Cortex of kidney (tissue), 1 donor: ENCODE measurements at places on chromosomes 16 and 17.

DNA sequence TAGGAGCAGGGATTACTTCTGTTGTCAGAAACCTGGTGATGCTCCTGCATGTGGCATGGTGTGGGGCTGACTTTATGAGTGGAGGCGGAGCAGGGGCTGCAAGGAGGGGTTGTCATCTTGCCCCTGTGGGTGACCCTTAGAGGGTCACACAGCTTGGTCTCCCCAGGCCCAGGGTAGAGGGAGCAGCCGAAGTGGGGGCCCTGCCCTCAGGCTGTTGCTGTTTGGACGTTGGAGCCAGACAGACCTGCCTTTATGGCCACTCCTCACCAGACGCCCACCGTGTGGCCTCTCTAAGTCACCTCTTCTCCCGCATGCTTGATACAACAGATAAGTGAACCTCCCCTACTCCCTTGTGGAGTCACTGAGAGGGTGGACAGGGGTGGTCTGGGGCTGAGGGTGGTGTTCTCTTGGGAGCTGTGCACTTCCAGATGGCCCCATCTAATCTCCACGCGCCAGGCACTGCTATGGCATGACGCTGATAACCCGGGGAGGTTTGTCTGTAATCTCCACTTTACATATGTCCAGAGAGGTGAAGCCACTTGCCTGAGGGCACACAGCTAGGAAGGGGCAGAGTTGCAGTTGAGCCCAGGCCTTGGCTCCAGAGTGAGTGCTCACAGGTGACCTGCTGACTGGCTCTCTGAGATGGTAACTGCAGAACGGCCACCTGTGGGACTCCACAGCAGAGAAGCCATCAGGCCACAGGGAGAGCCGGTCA is 10.0 kb downstream of the MAP2K3 start:
- DNase-seq, result no peak

DNA sequence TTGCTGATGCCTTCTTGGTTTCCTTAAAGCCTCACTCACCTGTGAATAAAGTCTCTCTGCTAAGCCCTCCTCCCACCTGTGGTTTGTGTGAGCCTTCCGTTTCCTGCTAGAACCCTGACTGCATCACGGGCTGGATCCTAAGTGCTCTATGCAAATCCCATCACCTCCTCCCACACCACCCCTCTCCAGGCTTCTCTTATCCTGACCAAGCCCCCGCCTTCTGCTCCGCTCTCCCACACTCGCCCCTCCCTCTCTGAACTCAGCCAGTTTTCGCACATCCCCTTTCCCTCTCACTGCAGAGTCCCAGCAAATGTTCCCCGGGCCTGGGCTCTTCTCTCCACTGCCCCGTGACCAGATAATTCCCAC is 51.8 kb downstream of the PIMREG start:
- no peak for DNase-seq

DNA sequence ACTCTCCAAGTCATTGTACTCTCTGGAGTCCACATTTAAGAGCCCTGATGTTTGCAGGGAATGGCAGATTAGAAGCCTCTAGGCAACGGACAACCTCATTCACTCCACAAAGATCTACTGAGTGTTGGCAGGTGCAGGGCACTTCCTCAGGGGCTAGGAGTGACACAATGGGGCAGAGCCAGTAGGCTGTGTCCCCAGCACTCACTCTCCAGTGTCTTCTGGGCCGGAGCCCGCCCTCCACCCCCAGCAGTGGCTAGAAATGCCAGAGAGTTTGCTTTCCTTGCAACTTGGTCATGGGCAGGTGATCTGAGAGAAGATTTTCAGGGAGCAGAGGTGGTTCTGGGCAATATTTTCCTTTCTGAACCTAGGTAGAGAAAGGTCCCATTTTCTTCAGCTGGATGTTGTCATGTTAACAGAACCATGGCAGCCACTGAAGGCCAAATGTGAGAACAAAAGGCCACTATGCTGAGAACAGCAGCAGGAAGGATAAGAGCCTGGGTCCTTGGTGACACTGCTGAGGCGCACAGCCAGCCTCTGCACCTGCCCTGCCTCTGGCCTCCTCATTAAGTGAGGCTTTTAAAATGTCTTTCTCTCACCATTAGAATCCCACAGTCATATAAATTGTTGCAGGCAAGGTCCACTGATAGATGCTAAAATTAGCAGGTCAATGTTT is 96.2 kb downstream of the USP31 start:
- no peak for DNase-seq

DNA sequence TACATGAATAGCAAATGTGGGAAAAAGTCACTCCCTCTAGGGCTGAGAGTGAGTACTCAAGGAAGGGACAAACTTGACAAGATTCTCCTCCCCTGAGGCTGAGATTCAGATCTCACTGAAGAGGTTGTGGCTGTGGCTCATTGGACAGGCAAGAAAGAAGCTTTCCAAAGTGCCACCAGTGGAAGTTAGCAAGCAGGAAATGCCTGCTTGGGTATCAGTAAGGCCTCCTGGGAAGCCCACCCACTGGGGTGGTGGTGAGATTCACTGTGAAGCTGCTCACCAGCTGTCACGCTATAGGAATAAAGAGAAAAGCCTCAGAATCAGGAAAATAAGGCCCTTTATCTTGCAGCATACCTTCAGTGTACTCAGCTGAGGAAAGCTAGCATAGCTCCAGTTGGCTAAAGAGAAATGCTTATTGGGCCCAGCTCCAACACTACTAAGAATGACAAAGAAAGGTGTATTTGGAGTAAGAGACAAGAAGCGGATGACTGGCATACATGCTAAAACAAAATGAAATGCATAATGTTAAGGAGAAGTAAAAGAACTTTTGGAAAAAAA is 274.4 kb upstream of the TOM1L1 start:
- no peak for DNase-seq

DNA sequence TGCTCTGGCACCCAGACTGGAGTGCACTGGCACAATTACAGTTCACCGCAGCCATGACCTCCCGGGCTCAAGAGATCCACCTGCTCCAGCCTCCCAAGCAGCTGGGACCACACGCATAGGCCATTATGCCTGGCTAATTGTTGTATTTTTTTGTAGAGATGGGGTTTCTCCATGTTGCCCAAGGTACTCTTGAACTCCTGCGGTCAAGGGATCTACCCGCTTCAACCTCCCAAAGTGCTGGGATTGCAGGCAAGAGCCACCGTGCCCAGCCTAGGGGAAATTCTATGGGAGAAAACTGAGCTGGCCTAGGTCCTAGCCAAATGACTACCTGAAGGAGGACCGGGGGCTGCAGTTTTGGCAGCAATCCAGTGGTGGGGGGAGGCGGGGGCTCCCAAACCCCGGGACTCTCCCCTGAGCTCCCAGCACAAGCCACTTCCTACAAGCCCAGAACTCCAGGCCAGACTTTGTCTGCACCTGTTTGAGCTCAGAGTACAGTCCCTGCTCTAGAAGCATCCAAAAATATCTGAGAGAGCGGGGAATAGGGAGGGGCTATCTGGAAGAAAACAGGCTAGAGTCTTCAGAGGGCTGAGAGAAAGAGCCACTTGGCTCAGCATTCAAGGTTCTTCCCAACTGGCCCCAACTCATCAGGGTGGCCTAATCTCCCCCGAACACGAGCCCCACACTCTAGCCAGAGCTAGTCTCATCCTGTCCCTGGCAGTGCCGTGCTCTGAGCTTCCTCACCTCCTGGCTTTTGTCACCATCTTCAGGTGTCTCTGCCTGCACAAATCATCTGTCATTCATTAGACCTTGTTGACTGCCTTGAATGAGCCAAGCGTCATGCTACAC is 9.1 kb downstream of the SRL start:
- DNase-seq, result no peak

DNA sequence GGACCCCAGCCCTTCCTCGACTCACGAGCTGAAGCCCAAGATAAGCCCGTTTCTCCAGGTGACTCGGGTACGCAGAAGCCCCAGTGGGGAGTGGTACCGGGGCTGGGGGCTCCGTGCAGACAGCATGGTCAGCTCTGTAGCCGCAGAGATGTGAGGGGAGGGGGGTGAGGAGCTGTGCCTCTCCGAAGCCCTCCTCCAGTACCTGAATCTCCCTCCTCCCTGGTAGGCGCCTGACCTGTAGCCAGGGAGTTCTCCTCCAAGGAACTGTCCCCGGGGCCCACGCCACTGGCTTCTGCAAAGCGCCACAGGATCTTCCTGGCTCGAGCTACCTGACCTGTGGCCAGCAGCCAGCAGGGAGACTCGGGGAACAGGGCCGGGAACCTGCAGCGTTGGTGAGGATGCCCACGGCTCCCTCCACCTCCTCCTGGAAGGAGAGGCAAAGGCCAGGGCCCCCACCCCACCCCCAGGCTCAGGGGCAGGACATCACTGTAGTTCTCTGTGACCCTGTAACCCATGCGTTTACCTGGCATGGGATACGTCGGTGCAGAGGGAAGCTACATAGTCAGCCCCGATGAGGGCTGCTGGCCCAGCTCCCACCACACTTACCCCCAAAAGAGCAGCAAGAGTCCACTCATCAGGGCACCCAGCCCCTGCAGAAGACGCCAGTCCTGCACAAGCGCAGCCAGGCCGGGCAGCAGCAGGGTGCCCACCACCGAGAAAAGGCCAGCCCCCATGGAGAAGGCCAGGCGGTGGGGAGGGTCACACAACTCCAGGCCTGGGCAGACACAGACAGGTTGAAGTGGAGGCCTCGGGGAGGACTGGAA is 1.7 kb downstream of the SLC22A31 start:
- DNase-seq, result no peak

GRCh38 chr17:44113868-44114840 is 9.3 kb downstream of the HDAC5 start:
- DNase-seq, result no peak

- no peak for DNase-seq
These were observed 412.1 kb downstream of the NPIPA7 start for GRCh38 chr16:16791051-16791450.

DNA sequence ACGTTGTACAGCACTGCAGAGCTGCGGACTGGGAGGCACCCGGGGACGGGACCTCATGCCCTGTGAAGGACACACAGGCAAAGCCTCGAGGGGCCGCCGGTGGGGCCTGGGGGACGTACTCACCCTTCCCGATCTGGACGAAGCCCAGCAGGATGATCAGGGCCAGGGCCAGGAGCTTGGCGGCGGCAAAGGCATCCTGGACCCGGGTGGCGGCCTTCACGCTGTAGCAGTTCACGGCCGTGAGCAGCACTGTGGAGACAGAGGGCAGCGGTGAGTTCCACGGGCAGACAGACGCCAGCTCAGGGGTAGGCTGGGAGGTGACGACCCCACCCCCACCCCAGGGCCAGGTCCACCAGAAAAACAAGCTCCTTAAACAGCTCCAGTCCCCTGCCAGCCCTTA is 17.7 kb downstream of the SLC7A5 start:
- DNase-seq, result no peak

GRCh38 chr16:35686595-35686994 is 2227.2 kb downstream of the TP53TG3F start:
- DNase-seq, result no peak

DNA sequence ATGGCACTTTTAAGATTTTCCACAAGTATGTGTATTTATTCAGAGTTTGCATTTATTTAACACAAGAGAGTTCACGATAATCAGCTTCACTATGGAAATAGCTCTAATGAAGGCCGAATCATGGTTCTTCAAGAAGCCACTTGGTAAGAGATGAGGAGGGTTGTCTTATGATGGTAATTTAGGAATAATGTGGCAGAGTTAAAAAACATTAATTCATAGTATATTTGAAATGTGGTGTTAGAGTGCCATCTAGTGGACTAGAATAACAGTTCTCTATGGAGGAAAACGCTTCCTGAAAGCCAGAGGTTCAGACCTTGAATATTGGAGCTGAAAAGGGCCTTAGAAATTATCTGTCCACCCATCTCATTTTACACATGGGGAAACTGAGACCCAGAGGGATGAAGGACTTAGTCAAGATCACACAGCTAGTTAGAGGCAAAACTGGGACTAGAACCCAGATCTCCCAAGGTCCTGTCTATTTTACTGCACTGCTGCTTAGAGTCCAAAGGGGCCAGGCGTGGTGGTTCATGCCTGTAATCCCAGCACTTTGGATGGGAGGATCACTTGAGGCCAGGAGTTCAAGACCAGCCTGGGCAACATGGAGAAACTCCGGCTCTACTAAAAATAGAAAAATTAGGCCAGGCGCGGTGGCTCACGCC is 33.8 kb upstream of the KPNB1 start:
- DNase-seq, result no peak

DNA sequence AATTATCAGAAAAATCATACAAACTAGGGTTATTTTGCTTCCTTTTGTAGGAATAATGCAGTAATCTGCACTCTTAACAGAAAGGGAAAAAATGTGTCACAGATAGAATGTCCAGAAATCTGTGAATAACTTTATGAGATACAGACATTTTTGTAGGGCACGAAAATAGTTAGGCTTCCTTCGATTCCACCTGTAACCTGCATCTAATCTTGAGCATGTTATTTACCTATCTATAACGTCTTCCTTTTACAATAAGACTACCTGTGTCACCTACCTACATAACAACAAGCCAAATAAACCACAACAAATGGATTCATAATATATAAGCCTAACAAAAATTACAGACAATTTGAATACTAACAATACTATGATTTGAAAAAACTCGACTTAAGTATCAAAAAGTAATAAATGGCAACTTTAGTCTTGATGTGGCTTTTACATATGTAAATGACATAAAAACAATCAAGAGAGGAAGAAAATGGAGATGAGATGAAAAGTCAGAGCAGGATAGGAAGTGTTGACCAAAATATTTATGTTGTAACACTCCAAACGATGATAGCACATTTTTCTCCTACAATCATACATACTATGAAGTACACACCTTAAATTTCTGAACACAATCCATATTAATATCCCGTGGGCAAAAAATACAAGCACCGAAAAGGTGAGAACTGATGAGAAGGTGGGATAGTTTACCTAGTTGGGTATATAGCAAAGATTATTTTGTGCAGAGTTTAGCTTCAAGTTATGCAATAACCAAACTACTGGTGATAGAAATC is 2.5 kb downstream of the STAT5B start:
- DNase-seq, result no peak

GRCh38 chr16:82609140-82609539 is 17.6 kb upstream of the CDH13 start:
- DNase-seq, result no peak

DNA sequence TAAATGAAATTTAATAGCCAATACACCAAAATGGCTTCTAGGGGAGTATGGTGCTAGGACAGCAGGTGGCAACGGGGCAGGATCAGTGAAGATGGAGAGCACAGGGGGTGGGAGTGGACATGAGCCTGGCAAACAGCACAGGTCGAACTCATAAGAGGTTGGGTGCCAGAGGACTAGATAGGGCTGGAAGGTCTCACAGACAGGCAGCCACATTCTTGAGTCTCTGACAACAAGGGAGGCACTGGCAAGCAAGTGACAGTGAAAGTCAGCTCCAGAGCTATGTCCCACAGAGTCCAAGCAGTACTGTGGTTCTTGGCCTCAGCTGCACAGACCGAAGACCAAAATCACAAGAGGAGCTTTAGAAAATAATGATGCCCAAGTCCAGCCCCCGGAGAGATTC is 61.2 kb downstream of the USP31 start:
- DNase-seq, result no peak

DNA sequence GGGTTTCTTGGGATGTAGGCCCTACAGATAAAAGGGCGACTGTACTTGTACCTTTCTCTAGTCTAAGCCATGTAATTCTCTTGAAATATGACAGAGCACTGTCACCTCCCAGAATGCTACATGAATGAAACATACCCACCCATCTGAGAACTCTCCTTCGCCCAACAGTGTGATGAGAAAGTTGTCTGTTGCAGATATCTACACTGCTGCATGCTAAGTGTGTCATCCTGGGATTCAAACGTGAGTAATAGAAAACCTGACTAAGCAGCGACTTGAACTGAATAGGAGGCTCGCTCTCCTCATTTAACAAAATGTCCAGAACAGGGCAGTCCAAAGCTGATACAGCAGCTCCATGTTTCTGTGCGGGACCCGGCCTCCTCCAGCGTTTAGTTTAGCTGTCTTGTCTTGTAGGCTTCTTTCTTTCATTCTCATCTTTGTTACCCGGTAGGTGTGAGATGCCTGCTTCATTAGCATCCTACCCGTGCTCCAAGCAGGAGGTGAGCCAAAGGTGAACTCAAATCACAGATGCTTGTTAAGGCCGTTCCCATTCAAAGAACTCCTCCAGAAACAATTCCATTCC is 211.9 kb downstream of the PRKCA start:
- no peak for DNase-seq
